ENCODE measurements at places on chromosomes 5 and 9. TPM values are rescaled to one million over a fixed set of nuclear protein-coding genes. Genes with fewer than 3 reads are reported as not detected.

Gene KIF12
- not detected for total RNA-seq

Gene LCN1
- not detected for total RNA-seq

Gene GRXCR2
- not detected for total RNA-seq

Gene PCDHGC5
- total RNA-seq, result 3.5 TPM

- H3K27me3 ChIP-seq, result no peaks in the 10 kb centered on the region
- H3K36me3 ChIP-seq, result no peaks in the 10 kb centered on the region
- H3K4me1 ChIP-seq, result no peaks in the 10 kb centered on the region
- H3K4me3 ChIP-seq, result no peak overlapping the region
Measured at GRCh38 chr5:67542479-67542878, 345.9 kb upstream of the CD180 start.

- no peak for DNase-seq
- no peaks in the 10 kb centered on the region for H3K36me3 ChIP-seq
- no peaks in the 10 kb centered on the region for H3K27me3 ChIP-seq
- H3K4me1 ChIP-seq, result peaks cover 10% of the 10 kb centered on the region
- H3K27ac ChIP-seq, result peak overlapping the region; percentile 9
- no peak overlapping the region for H3K4me3 ChIP-seq
Measured at GRCh38 chr5:171975262-171975876, 31.1 kb downstream of the FBXW11 start.

GRCh38 chr9:3845549-3845948 lies 319.7 kb upstream of the RFX3 start:
- DNase-seq, result no peak
- no peaks in the 10 kb centered on the region for H3K4me1 ChIP-seq
- H3K4me3 ChIP-seq, result no peak overlapping the region
- H3K27me3 ChIP-seq, result no peaks in the 10 kb centered on the region
- no peaks in the 10 kb centered on the region for H3K36me3 ChIP-seq

GRCh38 chr5:76363352-76364225 lies 39.5 kb upstream of the IQGAP2 start:
- H3K36me3 ChIP-seq, result no peaks in the 10 kb centered on the region
- no peak overlapping the region for H3K27ac ChIP-seq
- H3K4me3 ChIP-seq, result no peak overlapping the region
- H3K4me1 ChIP-seq, result no peaks in the 10 kb centered on the region
- no peaks in the 10 kb centered on the region for H3K27me3 ChIP-seq

DNA sequence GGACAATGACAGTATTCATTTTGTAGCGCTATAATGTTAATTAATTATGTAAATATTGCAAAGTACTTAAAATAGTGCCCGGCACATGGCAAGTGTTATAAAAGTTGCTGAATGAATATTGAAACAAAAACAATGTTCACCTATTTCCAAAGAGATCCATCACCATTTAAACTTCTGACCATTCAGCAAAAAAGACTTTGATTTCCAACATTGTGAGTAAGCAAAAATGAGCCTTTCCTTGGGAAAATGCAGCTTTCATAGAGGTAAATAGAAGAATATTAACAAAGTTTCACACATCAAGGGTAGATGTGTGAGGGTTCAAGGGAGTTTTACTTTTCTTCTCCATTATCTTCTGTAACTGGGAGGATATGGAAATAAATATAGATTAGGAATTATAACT lies 1089.4 kb upstream of the C9orf72 start:
- H3K27me3 ChIP-seq, result no peaks in the 10 kb centered on the region
- H3K27ac ChIP-seq, result no peak overlapping the region
- no peak overlapping the region for H3K4me3 ChIP-seq
- DNase-seq, result no peak
- no peaks in the 10 kb centered on the region for H3K4me1 ChIP-seq

- no peak overlapping the region for H3K27ac ChIP-seq
- peaks cover 4% of the 10 kb centered on the region for H3K36me3 ChIP-seq
- no peak overlapping the region for H3K4me3 ChIP-seq
- no peaks in the 10 kb centered on the region for H3K27me3 ChIP-seq
- DNase-seq, result no peak
Measured at GRCh38 chr5:76457674-76458485, 54.8 kb downstream of the IQGAP2 start.

DNA sequence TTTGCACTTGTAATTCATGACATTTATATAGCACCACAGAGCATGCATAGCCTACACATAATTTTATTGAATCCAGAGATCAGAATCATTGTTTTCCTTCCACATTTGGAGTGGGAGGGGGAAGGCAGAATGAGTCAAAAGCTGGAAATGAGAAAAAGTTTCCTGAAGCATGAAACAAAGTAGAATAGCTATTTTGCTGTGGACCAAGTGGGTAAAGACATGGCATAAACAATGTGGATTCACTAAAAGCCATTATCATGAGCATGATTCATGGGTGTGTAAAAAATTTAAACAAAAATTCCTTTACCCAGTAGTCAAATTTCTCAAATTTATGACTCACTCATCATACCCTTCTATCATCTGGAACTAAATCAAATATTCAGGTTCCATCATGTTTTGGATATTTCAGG lies 97.9 kb downstream of the YIPF5 start:
- DNase-seq, result no peak
- H3K27me3 ChIP-seq, result no peaks in the 10 kb centered on the region
- H3K36me3 ChIP-seq, result no peaks in the 10 kb centered on the region
- H3K4me1 ChIP-seq, result no peaks in the 10 kb centered on the region
- H3K27ac ChIP-seq, result no peak overlapping the region

- H3K36me3 ChIP-seq, result peaks cover 5% of the 10 kb centered on the region
- no peaks in the 10 kb centered on the region for H3K4me1 ChIP-seq
- no peak overlapping the region for H3K27ac ChIP-seq
- no peak overlapping the region for H3K4me3 ChIP-seq
- no peaks in the 10 kb centered on the region for H3K27me3 ChIP-seq
Measured at GRCh38 chr5:175501759-175502158, 23.4 kb downstream of the SFXN1 start.
